ENCODE measurements at places on chromosomes 12 and 14. TPM values are rescaled to one million over a fixed set of nuclear protein-coding genes. Genes with fewer than 3 reads are reported as not detected.

The GYS2 gene
- not detected for total RNA-seq

The TPPP2 gene
- total RNA-seq: 1.6 TPM

The ADCY6 gene
- total RNA-seq: 98.4 TPM

The C1QL4 gene
- total RNA-seq: not detected

The MDGA2 gene
- 0.19 TPM for total RNA-seq

The GPRC5A gene
- 0.77 TPM for total RNA-seq

The TAS2R10 gene
- total RNA-seq: not detected

The GPRC5D gene
- total RNA-seq: not detected

The AGAP2 gene
- 6.5 TPM for total RNA-seq

The SERPINA9 gene
- not detected for total RNA-seq

The IGF1 gene
- 5.8 TPM for total RNA-seq

The EXOC3L4 gene
- 0.66 TPM for total RNA-seq

The CACNA1C gene
- 137 TPM for total RNA-seq

The TIGAR gene
- total RNA-seq: 13.6 TPM

The SLCO1B1 gene
- total RNA-seq: not detected

The LUM gene
- 115 TPM for total RNA-seq

The CCDC38 gene
- 0.22 TPM for total RNA-seq

The GNB3 gene
- total RNA-seq: 7.5 TPM

All from left ventricle myocardium inferior (tissue), 1 donor.